WTC11 (cell line): ENCODE measurements at places on chromosomes 12 and 14.

GRCh38 chr14:56073799-56074198 lies 44.4 kb upstream of the PELI2 start:
- no peak for DNase-seq

- DNase-seq: no peak
Measured at GRCh38 chr12:91636721-91637120, 454.1 kb upstream of the DCN start.

DNA sequence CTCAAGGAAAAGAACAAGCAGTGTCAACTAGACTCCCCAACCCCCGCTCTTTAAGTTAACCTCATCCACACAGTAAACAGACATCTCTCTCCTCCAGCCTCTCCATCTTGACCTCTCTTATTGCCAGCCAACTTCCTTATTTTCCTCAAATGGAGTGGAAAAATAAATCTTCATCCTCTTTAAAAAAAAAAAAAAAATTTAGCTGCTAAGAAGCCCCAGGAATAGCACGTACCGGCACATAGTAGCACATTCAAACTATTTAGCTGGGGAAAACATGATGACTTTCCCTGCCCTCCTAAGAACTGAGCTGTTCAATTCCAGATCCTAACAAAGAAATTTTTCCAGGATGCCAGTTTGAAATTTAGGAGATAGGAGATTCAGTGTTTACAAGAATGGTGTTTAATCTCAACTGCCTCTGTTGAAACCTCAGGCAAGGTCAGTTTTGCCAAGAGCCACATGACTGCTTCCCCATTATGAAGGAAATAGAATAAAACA lies 90.8 kb downstream of the EPS8 start:
- DNase-seq: no peak

DNA sequence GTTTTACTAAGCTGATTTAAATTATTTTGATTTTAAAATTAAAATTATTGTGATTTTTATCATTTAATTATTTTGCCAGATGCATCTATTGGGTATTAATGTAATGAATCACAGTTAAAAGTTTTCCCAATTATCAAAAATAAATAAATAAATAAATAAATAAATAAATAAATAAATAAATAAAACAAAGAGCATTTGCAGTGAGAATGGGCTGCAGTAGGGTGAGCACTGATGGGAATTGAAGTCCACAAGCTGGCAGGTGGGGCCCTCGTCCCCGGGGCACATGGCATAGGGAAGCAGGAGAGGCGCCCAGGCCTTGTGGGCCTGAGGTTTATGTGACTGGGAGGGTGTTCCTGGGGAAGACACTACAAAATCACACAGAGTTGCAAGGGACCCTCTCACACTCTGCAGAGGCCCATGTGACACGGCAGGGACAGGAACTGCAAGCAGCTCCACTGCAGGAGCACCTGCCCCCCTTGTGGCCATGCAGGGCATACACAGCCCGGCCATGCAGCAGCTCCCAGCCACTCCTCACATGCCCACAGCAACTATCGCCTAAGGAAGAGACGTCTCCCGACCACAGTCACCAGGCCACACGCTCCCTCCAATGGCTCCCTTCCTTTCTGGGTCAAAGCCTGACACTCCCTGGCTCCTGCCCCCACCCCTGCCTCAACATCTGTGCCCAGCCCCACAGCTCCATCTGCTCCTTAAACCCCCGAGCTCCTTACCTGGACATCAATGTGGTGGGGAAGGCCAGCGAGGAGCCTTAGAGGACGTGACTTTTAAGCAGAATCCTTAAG lies 256.3 kb upstream of the SFSWAP start:
- peak; percentile 82 for DNase-seq

GRCh38 chr12:81930037-81930436 lies 170.9 kb upstream of the PPFIA2 start:
- DNase-seq: no peak
